ENCODE measurements at places on chromosomes 12 and 14. TPM values are rescaled to one million over a fixed set of nuclear protein-coding genes. Genes with fewer than 3 reads are reported as not detected.

ASB2 gene
- 0.96 TPM for total RNA-seq

PTPN6 gene
- 174 TPM for total RNA-seq

- no peak for DNase-seq
These were observed 238.6 kb downstream of the TRHDE start for GRCh38 chr12:72510772-72511171.

GRCh38 chr12:61138415-61138759 lies 1121.8 kb upstream of the USP15 start:
- DNase-seq = no peak

VRTN gene
- not detected for total RNA-seq

DNA sequence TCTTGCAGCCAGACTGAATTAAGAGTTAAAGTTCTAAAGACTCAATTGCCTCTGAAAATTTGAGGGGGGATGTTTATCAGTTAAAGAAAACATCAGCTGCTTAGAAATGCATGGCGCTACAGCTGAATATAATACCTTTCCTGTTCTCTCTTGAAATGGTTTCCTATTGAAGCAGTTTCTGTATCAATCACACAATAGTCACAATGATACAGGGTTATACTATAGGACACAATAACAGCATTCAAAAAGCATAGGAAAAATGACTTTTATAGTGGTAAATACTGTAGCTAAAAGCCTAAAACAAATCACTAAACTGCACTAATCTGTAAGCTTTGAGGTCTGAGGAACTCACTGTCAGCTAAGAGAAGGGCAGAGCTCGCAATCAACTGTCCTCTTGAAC lies 15.2 kb downstream of the MDGA2 start:
- DNase-seq = no peak

SNRPF gene
- 22.4 TPM for total RNA-seq

NUDT14 gene
- total RNA-seq = 15.3 TPM

Measured in CD4-positive, CD25-positive, alpha-beta regulatory T cell (primary cell).